Right hindlimb (tissue), 1 donor: ENCODE measurements at places on chromosomes 2 and 18.

DNA sequence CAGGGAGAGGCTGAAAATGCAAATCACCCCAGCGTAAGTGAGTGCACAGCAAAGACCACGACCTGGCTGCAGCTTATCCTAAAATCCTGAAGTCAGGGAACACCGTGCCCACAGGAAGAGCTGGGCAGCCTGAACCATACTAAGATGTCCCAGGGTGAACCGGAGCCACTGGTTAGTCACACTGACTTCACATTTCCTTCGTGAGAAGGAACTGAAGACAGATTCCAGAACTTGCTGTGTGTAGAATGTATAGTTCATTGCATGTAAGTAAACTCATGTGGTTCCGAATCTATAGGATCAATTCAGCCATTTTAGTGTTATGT, 84.6 kb upstream of the NDUFV2 start:
- DNase-seq: no peak

DNA sequence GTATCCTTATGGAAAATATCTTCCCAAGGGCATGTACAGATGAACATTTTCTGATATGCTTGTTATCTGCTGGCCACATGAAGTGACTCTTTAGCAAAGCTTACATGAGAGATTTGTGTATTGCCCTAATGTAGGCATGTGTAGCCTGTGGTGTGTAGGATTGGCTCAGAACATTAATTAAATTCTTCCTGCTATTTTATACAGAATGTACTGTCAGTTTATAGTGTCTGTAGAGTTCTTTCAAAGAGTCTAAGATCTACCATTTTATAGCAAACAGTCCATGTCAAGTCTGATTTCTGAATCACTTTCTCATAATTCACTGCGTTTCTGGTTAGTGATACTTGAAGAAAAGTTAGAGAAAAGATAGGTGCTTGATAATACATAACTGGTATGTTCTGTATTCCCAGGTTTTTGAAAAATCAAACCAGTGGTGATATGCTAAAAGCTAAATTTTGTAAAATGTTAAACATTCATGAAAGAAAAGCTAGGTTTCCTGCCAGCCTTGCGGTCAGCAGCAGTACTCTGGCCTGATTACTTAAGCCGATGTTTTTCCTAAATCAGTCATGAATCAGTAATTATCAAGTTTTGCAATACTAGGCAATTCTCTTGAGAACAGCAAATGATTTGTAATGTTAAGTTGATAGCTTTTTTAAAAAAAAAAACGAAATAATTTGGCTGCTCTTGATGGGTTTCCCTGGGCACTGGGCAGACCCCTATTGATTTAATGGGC, 30.9 kb upstream of the EFEMP1 start:
- no peak for DNase-seq

DNA sequence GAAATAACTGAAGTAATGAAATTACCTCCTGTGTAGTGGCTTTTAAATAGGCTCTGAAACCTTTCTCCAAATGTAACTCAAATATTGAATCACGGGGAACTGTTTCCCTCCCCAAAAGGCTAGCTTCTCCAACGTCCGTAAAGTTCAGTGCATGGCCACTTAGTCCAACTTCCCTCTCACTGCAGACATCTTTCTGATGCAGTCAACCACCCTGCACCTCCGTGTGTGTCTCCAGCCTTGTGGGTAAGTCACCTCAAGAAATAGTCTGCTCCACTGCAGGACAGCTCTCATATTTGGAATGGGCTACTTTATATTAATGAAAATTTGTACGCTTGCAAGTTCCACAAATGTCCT, 152.5 kb upstream of the CYRIA start:
- DNase-seq: no peak

DNA sequence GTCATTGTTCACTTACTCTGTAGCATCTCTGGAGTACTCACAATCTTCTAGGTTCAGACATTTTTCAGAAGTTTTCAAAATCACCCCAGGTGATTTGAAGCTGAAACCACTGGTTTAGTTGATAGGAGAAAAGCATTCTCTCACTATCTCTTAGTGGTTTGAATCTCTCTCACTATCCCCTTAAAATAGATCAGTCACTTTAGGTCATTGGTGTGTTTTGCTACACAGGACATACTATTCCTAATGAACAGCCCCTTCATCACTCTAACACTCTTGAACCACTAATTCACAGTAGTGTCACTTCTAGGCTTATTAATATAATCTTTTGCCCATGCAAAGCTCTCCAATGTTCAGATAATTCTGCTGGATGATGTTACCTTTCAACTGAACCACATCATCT, 34.5 kb downstream of the LYPD6 start:
- no peak for DNase-seq

DNA sequence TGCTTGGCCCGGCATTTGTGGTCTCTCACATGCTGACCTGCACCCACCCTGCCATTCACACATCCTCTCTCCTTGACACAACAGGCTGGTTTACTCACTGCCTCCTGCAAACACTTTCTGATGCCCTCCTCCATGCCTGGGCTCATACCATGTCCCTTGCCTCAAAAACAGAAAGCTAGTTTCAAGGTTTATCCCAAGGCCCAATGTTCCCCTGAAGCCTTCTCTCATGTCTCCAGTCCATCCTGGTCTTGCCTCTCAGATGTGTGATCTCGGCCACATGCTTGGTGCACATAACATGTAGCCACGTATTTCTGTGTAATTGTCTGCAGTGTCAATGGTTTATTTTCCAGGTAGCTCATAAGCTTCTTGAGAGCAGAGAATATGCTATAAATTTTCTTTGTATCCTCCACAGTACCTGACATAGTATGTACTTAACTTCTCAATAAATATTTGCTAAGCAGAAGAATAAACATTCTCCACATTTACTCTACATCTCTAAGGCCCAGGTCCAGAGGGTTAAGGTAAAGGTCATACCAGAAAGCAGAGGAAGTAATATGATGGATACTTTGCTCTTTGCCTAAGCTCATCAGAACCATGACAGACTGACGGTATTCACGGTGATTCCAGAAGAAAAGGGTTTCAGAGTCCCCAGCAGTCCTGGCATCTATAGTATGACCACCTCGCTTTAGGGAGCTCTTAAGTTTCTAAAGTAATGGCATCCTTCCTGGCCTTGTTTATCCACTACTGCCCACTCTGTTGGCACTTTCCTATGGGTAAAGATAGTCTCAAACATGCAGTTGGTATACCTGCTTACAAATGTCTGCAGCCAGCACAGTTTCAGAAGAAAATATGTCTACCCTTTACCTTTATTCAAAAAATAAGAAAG, 163.4 kb upstream of the ZFP36L2 start:
- no peak for DNase-seq

DNA sequence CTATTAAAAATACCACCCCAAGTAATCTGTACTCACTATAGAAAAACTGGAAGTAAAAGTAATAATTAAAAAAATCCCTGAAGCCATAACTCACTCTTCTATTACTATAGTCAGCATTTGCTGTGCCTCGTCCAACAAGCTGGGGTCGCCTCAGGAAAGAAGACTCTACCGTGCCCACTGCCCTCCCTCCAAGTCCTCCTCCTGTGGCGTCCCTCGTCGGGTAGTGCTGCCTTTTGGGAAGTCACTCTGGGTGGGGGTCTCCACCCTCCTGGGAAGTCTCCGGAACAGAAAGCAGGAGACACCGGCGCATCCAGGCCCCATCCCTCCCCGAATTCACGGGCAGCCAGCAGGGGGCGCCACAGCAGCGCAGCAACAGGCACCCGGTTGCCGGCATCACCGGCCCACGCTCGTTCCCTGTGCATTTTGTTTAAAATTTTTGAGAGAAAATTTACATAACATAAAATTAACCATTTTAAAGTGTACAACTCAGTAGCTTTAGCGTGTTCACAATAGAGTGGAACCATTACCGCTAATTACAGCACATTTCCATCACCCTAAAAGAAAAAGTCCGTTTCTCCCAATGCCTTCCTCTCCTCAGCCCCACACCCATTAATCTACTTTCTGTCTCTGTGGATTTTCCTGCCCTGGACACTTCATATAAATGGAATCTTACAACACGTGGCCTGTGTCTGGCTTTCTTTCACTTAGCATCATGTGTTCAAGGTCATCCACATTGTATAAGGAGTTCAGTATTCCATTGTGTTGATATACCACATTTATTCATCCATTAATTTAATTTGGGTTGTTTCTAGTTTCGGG, 62.2 kb downstream of the ADNP2 start:
- peak; percentile 54 for DNase-seq

GRCh38 chr2:232526372-232526941, 497 bp downstream of the CHRND start:
- DNase-seq: no peak
